NCI-H1105 treated with DMSO at 0.1 percent for 48 hours (cell line): ENCODE measurements at places on chromosomes 3 and 15.

GRCh38 chr15:44193651-44194322 is 1.3 kb downstream of the FRMD5 start:
- peak; percentile 39 for DNase-seq

DNA sequence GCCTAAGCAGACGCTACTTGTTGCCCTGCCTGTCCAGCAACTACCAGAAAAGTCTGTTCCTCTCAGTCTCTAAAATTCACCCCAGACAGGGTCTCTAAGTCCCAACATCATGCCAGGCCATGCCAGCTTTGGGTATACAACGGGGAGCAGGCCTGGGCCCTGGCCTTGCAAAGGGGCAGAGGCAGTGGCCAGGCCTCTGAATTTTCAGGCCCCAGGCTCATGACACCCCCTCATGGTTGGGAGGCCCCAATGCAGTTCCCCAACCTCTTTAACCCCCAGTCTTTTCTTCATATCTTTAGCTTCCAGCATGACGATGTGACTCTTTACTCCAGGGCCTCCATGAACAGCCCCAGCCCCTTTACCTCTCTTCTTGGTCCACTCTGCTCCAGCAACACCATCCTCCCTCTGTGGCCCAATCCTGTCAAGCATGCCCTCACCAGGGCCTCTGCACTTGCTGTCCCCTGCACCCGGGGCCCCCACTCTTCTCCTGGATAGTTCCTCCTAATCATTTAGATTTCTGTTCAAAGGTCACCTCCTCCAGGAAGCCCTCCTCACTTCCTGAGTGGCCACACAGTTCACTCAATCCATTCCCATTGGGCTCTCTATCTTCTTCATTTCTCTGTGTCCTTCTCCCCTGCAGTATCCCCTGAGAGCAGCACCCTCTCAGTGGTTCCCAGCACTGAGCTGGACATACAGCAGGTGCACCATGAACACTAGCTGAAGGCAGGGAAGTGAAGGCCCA is 4.8 kb downstream of the IQSEC1 start:
- no peak for DNase-seq

GRCh38 chr3:56782215-56782614 is 19.5 kb downstream of the ARHGEF3 start:
- DNase-seq = no peak

DNA sequence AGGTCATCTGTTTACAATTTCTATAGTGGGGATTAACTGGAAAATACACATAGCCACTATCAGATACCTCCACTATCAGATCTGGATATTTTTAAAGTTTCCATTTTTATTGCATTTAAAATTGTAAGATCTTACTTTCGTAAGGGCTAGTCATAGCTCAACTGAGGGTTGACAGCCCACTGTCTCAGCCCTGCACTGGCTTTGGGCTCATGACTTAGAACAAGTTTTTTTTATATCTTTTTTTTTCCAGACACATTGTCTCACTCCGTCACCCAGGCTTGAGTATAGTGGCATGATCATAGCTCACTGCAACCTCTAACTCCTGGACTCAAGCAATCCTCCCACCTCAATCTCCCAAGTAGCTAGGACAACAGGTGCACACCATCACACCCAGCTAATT is 48.8 kb upstream of the DNAJC13 start:
- no peak for DNase-seq

DNA sequence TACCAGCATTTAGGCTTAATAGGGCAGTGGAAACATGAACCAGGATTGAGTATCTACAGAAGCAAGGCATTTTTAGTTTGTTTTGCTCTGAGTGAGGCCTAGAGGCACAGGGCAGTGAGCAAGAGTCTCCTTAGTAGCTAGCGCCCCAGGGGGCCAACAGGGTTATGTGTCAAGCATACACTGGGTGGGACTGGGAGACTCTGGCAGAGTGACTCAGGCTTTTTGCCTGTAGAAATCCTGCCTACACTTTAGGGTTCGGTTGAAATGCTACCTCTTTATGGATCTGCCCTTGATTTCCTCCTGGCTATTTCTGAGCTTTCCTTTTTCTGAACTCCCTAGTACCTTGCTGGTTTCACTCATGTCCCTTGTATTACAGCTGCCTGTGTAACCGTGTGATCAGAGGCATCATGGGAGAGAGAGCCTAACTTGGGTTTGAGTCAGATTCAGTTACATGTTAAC is 72.2 kb downstream of the TOP2B start:
- no peak for DNase-seq

DNA sequence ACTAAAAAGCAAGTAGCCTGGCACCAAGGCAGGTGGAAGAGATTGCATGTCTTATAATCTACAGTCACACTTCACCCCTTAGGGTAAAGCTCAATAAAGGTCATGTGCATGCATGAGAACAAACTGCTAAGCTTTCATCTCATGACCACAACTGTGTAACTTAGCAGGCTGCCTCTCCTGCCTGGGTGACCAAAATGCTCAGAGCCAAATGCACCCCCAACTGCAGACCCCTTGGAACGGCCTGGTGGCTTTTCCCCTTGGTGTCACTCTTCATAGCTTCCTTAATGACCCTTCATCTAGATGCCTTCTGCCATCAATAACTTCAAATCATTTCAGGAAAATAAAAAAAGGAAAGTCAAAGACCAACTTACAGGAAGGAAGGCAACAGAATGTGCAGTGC is 88.1 kb downstream of the ADAMTS17 start:
- no peak for DNase-seq

DNA sequence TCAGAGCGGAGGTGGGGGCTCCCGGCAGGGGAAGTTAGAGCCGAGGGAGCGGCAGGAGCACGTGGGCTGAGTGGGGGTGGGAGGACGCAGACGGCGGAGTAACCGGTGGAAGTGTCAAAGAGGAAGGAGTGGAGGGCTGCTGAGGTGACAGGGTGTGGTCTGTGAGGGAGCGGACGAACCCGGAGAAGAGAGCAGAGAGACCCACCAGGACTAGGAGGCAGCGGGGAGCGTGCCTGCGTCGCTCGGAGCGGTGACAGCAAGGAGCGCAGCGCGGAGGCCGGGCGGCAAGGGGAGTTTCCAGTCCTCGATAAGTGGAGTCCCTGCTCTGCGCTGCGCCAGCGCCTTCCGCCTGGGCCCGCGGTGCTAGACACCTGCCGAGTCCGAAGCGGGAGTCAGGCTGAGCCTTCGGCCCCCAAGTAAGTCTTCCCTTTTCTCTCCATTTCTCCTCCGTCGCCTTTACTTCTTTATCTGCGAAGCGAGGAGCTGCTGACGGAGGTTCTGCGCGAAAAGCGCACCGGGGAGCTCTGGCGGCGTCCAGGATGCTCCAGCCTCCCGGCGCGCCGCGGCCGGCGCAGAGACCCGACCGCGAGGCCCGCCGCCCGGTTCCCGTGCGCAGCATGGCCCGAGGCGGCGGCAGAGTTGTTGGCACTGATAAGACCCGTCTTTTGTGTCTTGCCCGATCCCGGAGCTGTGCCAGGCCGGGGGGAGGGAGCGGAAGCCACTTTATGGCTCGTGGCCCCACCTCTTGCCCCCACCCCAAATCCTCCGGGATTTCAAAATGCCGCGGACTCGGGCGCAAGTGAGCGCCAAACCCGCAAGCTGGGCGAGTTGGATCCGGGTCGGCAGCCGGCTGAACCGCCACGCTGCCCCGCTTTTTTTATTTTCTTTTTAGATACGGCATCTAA is 533.0 kb upstream of the SEMA6D start:
- peak; percentile 75 for DNase-seq

DNA sequence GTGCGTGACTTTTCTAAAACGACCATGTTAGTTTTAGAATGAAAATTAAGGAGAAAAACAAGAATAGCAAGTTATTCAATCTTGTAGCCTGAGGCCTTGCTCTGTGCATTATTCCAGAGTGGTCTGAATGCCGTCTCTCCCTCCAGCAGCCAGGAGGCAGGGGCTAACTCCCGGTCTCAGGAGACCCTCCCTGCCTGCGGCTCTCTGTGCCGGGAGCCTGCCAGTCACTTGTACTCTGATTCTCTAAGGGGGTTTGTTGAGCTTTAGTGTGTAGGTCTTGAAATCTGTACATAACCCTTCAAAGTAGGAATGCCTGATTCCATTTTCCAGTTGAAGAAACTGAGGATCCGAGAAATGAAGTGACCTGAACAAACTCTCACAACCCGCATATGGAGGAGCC is 97.3 kb downstream of the ARNT2 start:
- no peak for DNase-seq

- DNase-seq = peak; percentile 77
These were observed 70.4 kb downstream of the UMPS start for GRCh38 chr3:124800511-124801258.

- DNase-seq = no peak
These were observed 6.4 kb downstream of the ATXN7 start for GRCh38 chr3:63869940-63870614.

DNA sequence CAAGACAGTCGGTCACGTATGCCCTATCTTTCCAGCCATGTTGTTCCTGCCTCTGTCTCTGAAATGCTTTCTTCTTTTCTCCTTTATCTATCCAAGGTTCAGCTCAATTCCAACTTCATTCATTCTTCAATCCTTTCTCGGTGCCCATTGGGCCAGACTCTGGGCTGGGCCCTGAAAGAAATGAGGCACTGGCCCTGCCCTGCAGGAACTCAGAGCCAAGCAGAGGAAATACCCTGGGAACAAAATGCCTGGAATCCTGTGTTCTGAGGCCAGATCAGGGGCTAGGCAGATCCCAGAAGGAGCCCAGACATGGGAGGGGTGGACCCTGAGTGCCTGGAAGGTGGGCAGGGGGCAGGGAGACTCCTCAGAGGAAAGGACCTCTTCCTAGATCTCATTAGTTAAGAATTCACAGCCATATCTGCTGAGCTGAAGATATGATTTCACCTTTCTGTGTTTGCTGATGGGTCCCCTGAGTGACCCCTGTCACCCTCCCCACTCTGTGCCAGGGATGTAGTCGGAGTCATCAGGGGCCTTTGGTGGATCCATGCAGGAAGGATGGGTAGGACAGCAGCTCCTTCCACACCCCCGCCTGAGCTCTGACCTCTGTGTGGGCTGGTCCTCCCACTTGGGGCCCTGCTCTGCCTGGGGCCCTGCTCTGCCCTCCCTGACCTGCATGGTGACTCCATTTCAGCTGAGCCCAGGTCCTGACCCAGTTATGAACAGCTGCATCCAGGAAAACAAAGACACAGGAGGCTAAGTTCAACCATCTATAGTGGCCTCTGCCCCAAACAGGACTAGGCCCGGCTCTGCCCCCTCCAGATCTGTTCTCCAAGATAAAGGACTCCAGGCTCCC is 5.3 kb upstream of the DAPK2 start:
- DNase-seq = no peak

GRCh38 chr3:195838714-195839113 is 27.0 kb upstream of the MUC4 start:
- no peak for DNase-seq

DNA sequence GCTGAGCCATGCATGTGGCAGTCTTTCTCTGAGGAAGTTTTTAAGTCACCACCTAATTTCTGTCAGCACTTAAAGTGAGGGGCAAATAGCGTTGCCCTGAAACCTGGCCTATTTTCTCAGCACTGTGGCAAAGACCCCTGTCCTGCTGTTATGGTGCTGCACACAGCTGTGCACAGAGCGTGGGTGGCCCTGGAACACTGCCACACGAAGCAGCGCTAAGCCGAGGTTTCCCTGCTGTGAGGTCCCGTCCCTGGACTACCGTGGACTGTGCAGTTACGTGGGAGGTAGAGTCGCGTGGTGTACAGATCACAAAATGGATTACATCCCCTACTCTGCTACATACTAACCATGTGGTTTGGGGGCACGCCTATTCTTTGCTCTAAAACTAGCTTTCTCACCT is 101.6 kb upstream of the NR2E3 start:
- DNase-seq = no peak

- DNase-seq = no peak
These were observed 1000.9 kb downstream of the AGBL1 start for GRCh38 chr15:87080547-87080946.

DNA sequence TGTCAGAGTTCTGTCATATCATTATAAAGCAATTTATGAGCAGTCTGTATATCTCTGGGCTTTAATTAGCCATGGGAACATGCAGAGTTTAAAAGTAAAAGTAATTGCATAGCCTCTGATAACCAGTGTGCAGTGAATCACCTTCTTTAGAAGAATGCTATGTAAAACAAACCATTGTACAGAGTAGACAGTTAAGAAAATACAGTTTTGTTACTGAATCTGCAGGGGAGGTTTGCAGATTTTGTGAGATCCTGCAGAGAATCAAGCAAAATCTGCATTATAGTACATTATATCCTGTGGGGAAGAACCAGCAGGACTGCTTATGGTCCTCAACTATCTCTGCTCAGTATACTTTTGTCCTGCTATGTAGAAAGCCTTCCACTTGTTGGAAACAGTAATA is 396.2 kb upstream of the NAALADL2 start:
- DNase-seq = no peak

DNA sequence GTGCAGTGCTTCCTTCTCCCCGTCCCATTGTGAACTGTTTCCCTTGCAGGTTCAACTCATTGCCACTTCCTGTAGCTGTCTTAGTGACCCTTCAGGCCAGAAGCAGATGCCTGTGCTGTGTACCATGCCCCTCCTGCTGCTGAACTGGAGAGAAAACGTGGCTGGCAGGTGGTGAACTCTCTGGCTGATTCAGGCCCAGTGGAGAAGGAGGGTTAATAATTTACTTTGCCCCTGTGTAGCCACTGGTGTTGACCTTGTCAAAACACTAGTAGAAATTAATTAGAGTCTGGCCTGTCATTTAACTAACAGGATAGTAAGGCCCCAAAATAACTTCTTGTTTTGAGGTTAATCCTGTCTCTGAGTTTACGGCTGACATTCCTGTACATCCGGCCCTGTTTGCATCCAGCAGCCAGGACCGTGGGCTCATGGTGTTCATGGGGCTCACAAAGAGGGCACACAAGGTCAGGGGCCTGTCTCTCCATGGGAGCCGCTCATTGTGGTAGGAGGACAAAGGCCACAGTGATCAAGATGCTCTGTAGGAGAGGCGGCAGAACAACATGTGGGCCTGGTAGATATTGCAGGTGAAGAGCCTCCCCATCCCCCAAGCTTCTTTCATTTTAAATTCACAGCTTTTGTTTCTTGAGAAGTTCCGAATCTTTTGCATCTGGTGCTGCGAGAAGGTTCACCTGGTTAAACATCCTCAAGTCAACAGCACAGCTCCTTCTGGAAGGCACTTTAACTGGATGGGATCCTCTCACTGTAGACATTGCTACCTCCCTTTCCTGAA is 101.6 kb downstream of the CGNL1 start:
- DNase-seq = no peak

DNA sequence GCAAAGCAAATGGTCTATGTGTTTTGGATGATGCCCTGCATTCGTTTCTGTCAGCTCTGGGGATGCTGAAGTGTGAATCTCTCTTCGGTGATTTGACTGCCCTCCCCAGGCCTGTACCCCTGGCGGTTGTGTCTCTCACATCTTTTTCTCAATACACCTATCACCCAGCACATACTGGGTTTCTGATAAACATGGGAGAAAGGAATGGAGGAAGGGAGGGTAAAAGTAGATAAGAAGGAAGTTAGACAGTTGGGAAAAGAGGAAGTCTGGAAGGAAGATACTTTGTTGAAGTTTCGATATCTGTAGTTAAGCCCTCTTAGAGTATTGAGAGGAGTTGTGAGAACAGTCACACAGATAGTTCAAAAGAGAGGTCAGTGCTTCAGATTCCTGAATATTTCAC is 35.8 kb upstream of the LRTM1 start:
- no peak for DNase-seq
